ENCODE measurements at places on chromosomes 11 and 22.

DNA sequence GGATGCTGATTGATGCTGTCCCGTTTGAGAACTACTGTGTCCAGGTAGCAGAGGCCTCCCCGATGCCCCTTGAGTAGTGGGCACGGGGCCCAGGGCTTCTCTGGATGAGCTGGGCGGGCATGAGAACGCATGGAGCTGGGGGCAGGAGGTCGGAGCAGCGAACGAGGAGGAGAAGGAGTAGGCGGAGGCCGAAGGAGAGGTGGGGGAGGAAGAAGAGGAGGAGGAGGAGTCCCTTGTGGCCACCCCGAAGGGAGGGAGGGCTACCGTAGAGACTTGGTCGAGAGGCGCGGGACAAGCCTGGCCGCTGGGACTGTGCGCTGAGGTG is 62.9 kb downstream of the CRYBB2 start:
- DNase-seq = no peak

- no peak for DNase-seq
Measured at GRCh38 chr11:118175031-118175992, 1.1 kb downstream of the SCN2B start.

- DNase-seq = no peak
Measured at GRCh38 chr22:50084080-50084477, 1.1 kb downstream of the MLC1 start.

DNA sequence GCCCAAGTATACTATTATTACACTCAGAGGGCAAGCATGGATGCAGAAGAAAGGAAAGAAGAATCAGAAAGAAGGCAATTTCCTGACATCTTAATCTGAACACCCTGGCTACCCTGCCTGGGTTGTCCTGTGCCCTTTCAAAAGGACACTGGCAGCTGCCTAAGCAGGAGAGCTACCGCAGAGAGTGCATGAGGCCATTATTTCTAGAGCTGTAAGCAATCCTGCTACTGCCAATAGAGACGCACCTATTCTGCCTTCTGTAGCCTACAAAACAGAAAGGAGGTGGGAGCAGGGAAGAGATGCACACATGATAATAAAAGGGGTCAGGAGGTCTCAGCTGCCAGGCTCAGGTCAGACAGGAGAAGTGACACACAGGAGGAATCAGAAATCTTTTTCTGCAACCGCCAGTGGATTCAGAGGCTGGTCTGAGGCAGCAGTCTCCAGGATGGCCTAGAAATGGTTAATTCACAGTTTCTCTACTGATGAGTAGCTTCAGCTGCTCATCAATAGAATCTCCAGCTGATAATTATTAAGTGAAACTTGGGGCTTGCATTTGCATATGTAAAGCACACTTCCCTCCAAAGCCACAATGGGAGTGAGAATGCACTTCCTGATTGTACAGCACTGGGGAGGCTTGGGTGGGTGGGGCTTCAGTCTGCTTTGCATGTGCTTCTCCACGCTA is 253.9 kb downstream of the LARGE1 start:
- no peak for DNase-seq

- no peak for DNase-seq
Measured at GRCh38 chr11:45021001-45021400, 70.3 kb upstream of the TP53I11 start.

- DNase-seq = no peak
Measured at GRCh38 chr11:94326947-94327346, 22.6 kb downstream of the IZUMO1R start.

DNA sequence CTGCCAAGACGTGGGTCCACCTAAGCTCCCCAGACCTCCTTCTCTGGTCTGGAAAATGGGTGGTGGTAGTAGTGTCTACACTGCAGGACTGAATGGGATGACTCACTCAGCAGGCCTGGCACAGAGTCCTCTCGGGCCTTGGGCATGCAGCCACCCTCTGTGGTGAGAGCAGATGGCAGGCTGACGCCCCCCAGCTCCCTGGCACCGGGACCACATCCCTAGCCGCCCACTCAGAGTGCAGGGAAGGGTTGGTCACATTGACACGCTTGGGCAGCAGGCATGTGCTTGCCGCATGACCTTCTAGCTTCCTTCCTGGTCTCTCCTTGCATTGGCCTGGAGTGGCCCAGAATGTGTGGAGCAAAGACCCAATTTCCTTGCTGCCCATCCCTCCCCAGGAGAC is 30.7 kb upstream of the PRODH start:
- no peak for DNase-seq

GRCh38 chr22:46381142-46381541 is 45.6 kb downstream of the TRMU start:
- no peak for DNase-seq

DNA sequence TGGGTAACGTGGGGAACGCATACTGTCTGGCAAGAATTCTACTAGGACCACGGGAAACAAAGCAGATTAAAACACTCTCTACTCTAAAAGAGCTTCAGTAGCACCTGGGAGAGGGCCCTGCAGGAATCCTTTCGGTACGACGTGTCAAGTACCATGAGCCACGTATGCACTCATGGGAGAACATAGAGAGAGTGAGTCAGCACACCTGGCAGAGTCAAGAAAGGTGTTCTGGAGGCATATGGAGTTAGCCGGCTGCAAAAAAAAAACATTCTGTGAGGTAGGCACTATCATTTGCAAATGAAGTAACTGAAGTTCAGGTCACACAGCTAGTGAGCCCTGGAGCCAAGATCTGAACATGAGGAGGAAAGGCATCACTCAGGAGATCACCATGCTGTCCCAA is 71.1 kb upstream of the BID start:
- no peak for DNase-seq

GRCh38 chr11:859394-860131 is 16.9 kb downstream of the TSPAN4 start:
- no peak for DNase-seq

DNA sequence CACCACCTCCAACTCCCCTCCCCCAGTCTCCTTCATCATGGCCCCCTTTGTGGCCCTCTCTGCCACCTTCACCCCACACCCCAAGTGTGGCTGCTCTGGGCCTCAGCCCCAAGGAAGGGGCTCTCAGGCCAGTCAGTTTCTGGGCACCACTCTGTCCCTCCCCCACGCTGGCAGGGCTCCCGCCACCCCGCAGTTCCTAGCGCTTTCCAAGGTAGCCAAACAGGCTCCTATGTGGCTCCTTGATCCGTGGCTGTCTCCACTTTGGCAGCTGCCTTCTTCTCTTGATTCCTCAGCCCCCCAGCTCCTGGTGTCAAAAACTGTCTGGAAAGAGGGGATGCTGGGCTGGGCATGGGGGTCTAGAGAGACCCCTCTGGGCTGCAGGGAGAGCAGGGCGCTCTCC is 10.4 kb upstream of the CACNA1I start:
- DNase-seq = no peak

DNA sequence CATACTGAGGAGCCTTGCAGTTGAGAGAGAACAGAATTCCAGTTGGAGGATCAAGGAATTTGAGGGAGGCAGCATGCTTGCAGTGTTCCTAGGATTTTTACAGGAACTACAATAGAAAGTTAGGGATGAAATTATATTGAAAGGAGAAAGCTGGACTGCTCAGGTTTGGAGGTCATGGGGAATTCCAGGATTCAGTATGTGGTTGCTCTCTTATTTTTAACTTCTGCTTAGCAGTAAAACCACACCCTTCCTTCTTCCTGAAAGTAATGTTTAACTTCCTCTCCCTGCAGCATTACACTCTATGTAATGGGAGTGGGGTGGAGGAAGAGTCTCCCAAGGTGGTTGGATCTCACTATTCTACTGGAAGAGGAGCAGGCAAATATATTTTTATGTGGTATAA is 31.3 kb downstream of the CTNND1 start:
- no peak for DNase-seq

DNA sequence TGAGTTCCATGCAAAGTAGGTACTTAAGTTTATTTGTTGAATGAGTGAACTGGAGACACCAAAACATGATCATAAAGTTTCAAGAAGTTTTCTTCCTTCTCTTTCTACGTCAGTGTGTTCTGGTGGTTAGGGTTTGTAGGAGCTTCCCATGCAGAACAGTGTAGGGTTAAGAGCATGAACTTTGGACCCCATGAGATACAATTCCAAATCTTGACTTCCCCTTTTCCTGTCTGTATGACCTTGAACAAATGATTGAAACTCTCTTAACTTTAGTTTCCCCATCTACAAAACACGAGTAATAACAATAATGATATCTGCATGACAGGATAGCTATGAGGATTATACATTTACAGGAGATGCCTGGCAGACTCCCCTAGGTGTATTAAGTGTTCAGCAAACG is 41.0 kb upstream of the TENM4 start:
- no peak for DNase-seq

GRCh38 chr11:126417091-126417862 is 61.8 kb downstream of the ST3GAL4 start:
- DNase-seq = no peak

- no peak for DNase-seq
Measured at GRCh38 chr11:18375941-18376340, 18.4 kb upstream of the LDHA start.

GRCh38 chr11:15905366-15906104 is 450.8 kb downstream of the SOX6 start:
- no peak for DNase-seq

DNA sequence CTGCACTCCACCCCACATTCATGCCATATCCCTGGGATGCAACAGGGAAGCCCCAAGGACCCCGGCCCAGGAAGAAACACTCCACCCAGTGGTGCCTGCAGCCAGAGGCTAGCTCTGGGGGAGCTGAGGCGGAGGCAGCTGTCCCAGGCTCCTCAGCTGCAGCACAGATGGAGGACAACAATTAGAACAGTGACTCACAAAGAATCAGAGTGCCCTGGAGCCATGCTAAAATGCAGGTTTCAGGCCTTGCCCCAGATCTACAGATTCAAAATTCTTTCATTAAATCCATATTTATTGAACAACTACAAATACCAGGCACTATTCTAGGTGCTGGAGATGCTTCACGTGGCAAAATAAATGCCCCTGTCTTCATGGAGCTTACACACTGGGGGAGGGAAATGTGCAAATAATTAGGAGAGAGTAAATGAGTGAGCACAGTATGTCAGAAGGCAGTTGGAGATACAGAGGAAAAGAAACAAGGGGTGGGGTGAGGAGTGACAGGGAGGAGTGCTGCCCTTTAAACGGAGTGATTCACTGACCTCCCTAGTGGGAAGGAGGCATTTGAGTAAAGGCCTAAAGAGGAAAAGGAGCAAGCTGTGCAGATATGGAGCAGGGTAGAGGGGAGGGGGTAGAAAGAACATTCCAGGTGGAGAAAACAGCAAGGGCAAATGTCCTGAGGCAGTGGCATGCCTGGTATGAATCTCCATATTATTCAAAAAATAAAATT is 73.3 kb upstream of the CSNK2A3 start:
- DNase-seq = no peak

DNA sequence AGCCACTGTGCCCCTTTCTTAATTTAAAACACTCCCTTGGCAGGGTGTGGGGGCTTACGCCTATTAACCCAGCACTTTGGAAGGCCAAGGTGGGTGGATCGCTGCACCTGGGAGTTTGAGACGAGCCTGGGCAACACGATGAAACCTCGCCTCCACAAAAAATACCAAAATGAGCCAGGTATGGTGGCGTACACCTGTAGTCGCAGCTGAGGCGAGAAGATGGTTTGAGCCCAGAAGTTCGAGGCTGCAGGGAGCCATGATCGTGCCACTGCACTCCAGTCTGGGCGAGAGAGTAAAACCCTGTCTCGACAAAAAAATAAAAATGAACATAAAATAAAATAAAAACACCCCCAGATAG is 45.0 kb downstream of the LINC01488 start:
- DNase-seq = no peak

GRCh38 chr11:68840661-68841653 is 759 bp downstream of the CPT1A start:
- peak; percentile 42 for DNase-seq

DNA sequence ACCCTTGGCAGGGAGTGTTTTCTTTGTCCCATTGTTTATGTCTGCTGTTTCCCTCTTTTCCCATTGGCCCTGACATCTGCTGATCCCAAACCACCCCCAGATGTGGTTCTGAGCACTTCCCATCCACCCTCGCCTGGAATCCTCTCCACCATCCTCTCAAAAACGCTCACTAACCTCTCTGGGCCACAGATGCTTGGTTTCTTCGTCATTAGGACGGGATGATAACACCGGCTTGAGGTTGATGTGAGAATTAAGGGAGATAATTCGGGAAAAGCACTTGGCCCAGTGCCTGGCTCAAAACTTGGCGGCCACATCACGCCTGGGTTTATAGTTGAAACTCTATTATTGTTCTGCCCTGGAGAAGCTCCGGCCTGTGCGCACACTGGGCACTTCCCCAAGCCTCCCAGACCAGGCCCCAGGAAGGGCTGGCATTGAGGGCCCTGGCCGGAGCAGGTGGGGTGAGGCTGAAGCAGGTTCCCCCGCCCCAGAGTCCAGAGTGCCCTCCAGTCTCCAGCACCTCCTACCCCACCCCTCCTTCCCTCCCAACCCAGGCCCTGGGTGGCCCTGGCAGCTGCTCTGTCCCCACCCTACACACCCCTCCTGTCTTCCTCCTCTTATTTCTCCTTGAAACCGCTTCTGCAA is 63.7 kb downstream of the CYTH4 start:
- no peak for DNase-seq

DNA sequence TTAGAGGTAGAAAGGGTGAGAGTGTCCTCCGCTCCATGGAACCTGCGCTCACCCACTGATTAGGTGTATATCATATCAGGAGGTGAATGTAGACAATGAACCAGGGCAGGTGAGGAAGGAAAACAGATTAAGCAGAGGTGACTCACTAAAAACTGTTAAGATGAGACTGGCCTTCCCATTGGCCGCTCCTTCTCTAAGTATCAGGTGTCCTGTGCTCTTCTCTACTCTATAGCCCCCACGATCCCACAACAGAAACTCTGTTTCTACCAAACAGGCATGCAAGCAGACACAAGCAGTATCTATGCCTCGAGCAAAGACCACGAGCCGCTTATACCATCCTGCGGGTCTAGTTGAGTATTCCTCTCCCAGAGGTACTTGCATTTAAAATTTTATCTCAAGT is 103.1 kb downstream of the SNX19 start:
- no peak for DNase-seq

- DNase-seq = peak; percentile 82
Measured at GRCh38 chr11:64357904-64358535, 942 bp upstream of the RPS6KA4 start.

DNA sequence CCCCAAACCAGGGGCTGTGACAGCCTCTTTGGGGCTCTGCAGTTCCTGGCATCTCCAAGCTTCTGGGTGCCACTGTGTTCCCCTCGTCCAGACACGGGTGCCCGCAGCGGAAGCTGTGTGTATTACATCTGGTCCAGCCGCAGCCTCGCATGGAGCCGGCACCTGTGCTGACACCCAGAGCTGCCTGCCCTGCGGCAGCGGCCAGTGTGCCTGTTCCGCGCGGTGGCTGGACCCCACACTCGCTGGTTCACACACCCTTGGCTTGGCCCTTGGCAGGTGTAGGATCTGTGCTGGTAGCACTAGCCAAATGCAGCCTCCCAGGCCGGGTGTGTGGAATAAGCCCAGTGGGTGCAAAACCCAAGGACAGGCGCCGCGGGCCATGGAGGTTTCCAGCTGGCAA is 24.5 kb upstream of the RNASEH2C start:
- DNase-seq = no peak

GRCh38 chr11:96081561-96081960 is 157.7 kb upstream of the MTMR2 start:
- no peak for DNase-seq

GRCh38 chr11:47577460-47578041 is 1.2 kb downstream of the KBTBD4 start:
- DNase-seq = no peak
